ENCODE measurements at places on chromosomes 11 and 22. TPM values are rescaled to one million over a fixed set of nuclear protein-coding genes. Genes with fewer than 3 reads are reported as not detected.

The SCARF2 gene
- 0.13 TPM for polyA plus RNA-seq

The KCNJ1 gene
- polyA plus RNA-seq = not detected

The DGAT2 gene
- 2.2 TPM for polyA plus RNA-seq

The SYTL2 gene
- 0.19 TPM for polyA plus RNA-seq

The CNTF gene
- 2.3 TPM for polyA plus RNA-seq

The UCP2 gene
- 87.9 TPM for polyA plus RNA-seq

The CRYBB3 gene
- not detected for polyA plus RNA-seq

The OR51B2 gene
- 2.7 TPM for polyA plus RNA-seq

The UPK2 gene
- not detected for polyA plus RNA-seq

The CCDC81 gene
- polyA plus RNA-seq = 0.90 TPM

The FXYD2 gene
- polyA plus RNA-seq = not detected

The RFPL1 gene
- not detected for polyA plus RNA-seq

The OR51E2 gene
- polyA plus RNA-seq = not detected

The OR52I2 gene
- not detected for polyA plus RNA-seq

The OR6T1 gene
- not detected for polyA plus RNA-seq

The MAPK8IP1 gene
- 4.3 TPM for polyA plus RNA-seq

The RASGRP2 gene
- 22.7 TPM for polyA plus RNA-seq

The SLC37A2 gene
- polyA plus RNA-seq = 1.0 TPM
